Stimulated activated CD8-positive, alpha-beta memory T cell treated with anti-CD3 and anti-CD28 coated beads, Interleukin-4, amount 100 ng/mL, for 1 hour (primary cell): ENCODE measurements at places on chromosomes 5 and 9.

GRCh38 chr9:69047371-69047770 lies 11.8 kb downstream of the FXN start:
- no peak for DNase-seq

GRCh38 chr5:67306965-67307607 lies 110.5 kb upstream of the CD180 start:
- DNase-seq = no peak

GRCh38 chr9:70589571-70590314 lies 175.3 kb upstream of the KLF9 start:
- DNase-seq = no peak

- no peak for DNase-seq
These were observed 13.3 kb upstream of the STING1 start for GRCh38 chr5:139495638-139496435.

- DNase-seq = no peak
These were observed 115.5 kb downstream of the C9orf50 start for GRCh38 chr9:129505270-129505902.

DNA sequence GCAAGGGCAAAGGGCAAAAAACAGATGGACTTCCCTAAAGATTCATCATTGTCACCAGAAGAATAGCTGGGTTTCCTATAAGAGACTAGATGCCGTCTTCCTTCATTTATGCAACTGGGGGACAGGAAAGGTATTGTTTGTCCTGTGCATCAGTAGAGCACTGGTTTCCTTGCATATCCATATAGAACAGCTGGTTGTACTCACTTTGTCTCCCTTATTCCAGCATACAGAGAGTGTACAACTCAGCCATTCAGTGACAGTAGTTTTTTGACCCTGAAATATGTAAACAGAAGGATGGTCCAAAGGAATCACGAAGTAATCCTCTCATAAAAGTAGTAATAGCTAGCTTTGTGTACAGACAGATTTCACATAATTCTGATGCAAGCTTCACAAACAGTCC lies 22.5 kb upstream of the MAST4 start:
- DNase-seq = no peak

GRCh38 chr9:19057033-19057432 lies 7.8 kb downstream of the RRAGA start:
- no peak for DNase-seq

DNA sequence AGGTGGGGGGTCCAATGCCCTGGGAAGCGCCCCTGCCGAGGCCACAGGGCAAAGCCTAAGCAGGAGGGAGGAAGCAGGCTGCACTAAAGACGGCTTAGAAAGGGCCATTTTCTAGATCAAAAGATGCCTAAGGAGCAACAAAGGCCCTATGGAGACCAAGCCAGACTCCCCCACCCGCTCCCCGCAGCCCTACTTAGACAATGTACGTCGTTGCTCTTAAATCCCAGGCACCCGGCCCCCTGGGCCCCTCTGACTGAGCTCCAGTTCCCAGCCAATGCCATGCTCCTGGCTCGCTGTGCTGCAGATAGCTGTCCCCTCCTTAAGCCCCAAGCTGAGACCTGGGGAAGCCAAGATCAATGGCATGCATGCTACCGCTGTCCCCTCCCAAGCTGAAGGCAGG lies 10.3 kb downstream of the IPPK start:
- no peak for DNase-seq

- DNase-seq = no peak
These were observed 169.8 kb upstream of the TLX3 start for GRCh38 chr5:171139227-171139626.

DNA sequence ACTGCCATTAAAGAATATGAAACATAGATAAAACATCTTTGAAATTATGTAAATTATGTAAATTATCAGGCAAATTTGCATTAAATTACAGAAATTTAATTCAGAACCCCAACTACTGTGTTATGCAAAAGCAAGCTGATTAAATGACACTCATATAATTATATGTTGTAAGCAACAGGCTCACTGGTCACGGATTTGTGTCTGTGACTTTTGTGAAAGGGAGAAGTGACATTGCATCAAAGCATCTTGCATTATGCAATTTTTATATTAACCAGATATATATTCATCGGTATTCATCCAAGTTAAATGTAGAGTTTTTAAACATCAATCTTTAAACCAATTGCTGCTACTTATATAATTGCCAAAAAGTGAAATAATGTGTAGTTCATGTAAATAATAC lies 13.0 kb upstream of the GLIPR2 start:
- DNase-seq = no peak

GRCh38 chr9:16825331-16825725 lies 45.1 kb downstream of the BNC2 start:
- DNase-seq = no peak

GRCh38 chr5:56026863-56027300 lies 32.1 kb upstream of the IL6ST start:
- no peak for DNase-seq

GRCh38 chr9:132776268-132776667 lies 101.8 kb downstream of the AK8 start:
- no peak for DNase-seq

GRCh38 chr5:956941-957747 lies 51.5 kb upstream of the NKD2 start:
- no peak for DNase-seq

DNA sequence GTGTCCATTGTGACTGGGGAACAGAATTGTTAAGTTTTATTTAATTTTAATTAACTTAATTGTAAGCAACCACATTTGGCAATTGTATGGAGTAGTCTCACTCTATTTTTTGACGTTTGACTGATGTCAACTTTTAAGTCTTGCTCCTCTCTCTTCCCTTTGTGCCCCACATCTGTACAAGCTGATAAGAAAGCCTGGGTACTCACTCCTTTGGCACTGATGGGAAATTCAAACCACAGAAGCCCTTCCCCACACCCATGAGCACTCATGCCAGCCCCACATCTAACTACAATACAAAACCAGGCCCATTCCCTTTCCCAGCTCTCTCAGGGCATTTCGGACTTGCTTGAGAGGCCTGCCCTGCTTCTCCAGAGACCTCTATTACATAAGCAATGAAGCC lies 451.5 kb upstream of the KIF2A start:
- DNase-seq = no peak

DNA sequence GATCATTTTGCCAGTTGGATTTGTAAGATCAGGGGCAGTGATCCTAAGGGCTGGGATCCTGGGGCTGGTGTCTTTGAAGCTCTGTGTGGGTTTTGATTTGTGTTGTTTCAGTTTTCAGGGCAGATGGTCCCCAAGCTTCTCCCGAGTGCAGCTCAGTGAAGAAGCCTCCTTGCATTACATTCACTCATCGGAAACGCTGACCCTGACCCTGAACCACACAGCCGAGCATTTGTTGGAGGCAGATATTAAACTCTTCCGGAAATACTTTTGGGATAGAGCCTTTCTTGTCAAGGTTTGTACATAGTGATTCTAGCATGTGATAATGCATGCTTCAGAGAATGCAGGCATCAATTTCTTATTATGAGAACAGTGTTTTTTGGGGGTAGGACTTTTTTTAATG lies 150.4 kb downstream of the ARHGEF28 start:
- DNase-seq = no peak

DNA sequence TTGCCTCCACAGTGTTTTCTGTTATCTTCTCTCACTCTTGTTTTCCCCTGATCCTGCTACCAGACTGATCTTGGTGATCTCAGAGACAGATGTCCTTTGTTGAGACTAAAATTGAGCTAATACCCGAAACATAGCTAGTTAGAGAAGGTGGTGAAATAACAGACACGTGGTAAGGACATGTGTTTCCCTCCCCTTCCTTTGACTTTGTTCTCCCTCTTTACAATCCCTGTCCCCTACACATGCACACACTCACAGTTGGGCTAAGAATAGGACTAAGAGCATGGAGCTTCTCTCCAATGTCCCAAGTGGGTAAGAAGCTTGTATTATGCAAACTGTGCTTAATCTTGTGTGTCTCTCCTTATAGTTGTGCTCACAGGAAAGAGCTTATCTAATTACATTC lies 1603.0 kb upstream of the C9orf72 start:
- no peak for DNase-seq

- no peak for DNase-seq
These were observed 254.8 kb upstream of the PANK3 start for GRCh38 chr5:168833936-168834335.

DNA sequence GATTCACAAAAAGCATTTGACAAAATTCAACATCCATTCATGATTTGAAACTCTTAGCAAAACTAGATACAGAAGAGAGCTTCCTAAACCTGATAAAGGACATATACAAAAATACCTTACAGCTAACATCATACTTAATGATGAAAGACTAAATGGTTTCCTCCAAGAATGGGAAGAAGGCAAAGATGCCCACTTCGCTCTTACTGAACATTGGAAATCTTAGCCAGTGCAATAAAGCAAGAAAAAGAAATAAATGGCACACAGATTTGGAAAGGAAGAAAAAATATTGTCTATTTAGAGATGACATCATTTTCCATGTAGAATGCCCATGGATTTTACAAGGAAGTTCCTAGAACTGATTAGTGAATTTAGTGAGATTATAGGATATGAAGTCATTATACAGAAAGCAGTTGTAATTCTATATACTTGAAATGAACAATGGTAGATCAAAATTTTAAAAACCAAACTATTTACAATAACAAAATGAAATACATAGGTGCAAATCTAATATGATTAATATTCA lies 64.4 kb downstream of the NAA35 start:
- DNase-seq = no peak

- no peak for DNase-seq
These were observed 123.8 kb downstream of the GIN1 start for GRCh38 chr5:102996011-102996575.

GRCh38 chr9:573691-574410 lies 267.6 kb upstream of the DMRT1 start:
- no peak for DNase-seq

DNA sequence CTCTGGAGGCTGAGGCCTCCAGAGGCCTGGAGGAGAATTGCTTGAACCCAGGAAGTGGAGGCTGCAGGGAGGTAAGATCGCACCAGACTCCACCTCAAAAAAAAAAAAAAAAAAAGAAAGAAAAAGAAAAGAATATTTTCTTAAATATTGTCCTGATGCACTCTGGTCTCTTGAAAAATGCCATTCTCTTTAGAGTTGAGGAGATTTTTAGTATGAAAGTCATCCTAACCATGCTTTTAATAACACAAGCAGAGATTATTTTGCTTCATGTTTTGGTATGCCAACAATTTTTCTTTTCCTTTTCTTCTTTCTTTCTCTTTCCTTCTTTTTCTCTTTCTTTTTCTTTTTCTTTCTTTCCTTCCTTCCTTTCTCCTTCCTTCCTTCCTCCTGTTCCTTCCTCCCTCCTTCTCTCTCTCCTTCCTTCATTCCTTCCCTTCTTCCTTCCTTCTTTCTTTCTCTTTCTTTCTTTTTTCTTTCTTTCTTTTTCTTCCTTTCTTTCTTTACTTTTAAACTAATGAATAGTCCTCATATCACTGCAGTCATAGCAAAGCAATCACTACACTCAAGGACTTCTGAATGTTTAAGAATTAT lies 116.9 kb upstream of the CCNH start:
- no peak for DNase-seq

GRCh38 chr5:122101636-122102285 lies 23.7 kb upstream of the LOX start:
- no peak for DNase-seq

DNA sequence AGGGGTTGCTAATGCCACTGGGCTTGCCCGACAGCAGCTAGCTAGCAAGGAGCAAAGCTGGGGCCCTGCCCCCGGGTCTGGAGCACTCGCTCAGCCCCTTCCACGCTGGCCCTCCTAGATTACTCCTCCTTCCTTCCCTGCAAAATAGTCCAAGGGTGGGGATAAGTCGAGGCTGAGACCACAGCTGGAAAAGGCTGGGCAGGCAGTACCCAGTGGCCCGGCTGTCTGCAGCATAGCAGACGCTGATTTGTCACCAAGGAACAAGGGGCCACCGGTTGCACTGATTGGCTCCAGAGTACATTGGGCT lies 73.9 kb downstream of the ADAMTS2 start:
- DNase-seq = no peak

DNA sequence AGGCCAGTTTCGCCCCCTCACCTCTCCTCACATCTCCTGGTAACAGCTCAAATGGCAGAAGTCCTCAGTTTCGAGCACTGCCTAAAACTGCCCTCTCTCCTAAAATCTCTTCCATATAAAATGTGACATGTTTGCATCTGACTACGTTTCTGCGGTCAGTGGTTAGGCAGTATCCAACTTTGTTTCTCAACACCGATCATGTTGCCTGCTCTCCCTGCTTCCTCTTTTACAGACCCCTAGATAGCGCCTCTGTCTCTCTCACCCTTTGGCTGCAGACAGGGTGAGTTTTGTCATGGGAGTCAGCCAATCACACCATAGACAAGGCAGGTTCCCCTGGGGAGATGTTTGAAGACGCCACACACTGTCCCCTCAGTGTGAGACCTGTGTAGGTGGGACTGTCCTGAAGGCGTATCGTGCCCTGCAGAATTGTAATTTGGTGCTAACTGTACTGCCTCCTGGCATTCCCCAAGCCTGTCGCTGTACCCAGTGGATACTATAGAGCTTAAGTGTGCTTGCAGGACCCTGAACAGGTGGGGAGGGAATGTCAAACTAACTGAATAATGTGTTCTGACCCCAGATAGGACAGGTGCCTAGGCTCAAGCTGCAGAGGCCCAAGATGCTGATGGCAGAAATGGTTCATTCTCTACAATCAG lies 1.1 kb downstream of the HEXB start:
- DNase-seq = no peak

DNA sequence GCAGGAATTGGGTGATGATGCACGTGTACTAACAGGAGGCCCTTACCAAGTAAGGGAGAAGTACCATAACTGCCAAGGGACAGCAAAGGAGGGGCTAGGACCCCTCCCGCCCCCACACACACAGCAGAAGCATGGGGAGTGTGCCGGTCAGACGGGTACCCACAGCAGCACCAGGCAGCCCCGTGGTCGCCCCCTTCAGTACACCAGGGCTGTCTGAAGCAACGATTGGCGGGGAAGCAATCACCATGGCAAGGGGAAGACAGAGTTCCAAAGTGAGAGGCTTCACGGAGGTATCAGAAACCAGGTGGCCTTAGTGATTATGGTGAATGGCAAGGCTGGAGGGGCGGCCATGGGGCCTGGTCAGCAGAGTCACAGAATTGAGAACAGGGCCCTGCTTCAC lies 72.2 kb downstream of the CAMSAP1 start:
- DNase-seq = no peak

GRCh38 chr5:4275232-4275631 lies 679.6 kb downstream of the IRX1 start:
- no peak for DNase-seq

DNA sequence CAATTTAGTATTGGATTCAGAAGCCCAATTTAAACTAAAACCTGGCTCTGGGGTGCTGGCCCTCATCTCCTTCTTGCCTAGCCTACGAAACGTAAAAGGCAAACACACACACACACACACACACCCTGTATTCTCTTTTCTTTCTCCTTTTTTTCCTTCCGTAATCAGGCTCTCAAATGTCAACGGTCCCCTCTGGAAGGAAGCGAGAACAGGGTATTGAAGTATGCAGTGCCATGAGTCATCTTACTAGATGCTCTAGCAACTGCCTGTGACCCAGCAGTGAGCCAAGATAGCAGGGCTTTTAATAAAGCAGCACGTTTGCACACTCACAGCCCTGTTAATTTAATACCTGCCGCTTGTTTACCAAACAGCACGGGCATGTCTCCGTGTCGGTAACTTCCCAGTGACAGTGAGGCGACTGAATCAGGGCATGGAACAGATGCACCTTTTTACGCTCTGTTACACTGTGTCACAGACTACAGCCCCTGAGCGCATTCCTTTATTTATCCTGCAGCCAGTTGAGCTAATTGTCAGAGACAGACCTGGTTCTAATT lies 243.8 kb downstream of the BNC2 start:
- no peak for DNase-seq

- no peak for DNase-seq
These were observed 150.9 kb upstream of the SPEF2 start for GRCh38 chr5:35466746-35467145.

- DNase-seq = no peak
These were observed 46.0 kb upstream of the OSMR start for GRCh38 chr5:38799556-38800377.
